ENCODE measurements at places on chromosomes 11 and 22.

DNA sequence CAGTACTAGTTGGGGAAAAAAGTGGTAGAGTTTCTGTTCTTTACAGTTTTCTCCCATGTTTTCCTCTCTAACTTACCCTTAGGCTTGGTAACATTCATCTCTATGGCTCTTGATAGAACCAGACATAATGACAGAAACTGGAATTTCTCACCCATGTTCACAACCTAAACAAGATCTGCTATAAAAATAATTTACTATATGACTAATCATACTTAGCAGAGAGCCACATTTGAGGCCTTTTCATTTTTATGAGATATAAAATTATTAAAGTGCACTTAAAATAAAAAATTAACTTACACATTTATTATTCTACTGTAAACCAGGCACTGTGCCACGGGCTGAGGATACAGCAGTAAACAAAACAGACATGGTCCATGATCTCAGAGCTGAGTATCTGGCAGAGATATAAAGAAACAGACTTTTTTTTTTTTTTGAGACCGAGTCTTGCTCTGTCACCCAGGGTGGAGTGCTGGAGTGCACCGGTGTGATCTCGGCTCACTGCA is 98.1 kb downstream of the GAB2 start:
- DNase-seq = no peak

GRCh38 chr11:6234387-6235107 is at the start of gene FHIP1B:
FHIP1B (minus strand) TSS chr11:6234636; CDS start chr11:6224516, 10,120 bp downstream.
- peak; percentile 96 for DNase-seq

GRCh38 chr22:31235081-31235480 is 23.0 kb downstream of the LIMK2 start:
- no peak for DNase-seq

- no peak for DNase-seq
Observed at GRCh38 chr11:130638033-130638432, 189.6 kb downstream of the ADAMTS15 start.

- DNase-seq = no peak
Observed at GRCh38 chr11:80255021-80255420, 814.2 kb upstream of the TENM4 start.

DNA sequence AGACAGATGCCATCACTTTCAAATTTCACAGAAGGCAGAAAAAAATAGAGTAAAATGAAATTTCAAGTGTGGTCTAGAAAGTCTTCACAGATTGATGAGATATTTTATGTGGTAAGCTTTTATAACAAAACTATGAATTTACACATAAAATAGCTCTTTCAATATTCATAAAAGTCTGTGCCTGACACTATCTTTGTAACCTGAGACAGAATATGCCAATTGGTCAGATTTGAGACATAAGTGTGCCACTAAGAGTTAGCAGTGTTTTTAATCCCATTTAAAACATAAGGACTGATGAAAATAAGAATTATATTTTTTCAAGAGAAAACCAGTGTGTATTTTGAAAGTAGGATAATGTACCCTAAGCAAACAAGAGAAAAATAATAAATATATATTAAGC is 769.5 kb upstream of the LUZP2 start:
- no peak for DNase-seq

DNA sequence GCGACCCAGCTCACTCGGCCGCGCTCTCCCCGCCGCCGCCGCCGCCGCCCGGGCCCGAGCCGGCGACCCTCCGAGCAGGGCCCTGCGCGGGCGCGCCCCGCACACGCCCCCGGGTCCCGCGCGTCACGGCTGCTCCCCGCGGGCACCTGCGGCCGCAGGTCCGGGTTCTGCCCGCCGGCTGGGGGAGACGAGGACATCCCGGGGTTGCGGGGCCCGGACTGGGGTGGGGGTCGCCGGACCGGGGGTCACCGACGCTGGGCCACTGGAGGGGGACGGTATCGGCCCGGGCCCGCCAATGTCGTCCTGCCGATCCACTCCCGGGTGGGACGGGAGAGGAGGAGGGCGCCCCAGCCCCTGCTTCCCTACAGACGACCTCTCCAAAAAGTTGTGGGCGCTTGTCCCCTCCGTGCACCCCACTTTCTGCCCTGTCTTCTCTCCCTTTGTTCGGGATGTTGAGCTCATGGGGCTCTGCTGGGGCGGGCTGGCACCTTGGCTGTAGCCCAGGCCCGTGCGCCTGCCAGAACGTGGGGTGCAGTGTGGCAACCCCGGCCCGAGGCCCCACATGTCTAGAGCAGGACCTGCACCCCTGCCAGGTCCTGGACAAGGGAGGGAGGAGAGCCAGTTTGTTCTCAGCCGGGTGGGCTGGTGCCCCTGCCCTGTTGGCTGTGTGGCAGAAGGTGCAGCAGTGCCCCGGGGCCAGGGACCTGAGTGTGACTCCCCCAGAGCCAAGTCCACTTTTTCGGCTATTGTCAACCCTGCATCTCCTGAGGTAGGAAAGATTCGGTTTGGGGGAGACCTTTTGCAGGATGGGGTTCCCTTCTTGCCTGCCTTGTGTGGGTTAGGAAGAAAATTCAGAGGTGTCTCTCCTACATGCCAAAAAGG is 40.2 kb upstream of the CELSR1 start:
- DNase-seq = no peak

DNA sequence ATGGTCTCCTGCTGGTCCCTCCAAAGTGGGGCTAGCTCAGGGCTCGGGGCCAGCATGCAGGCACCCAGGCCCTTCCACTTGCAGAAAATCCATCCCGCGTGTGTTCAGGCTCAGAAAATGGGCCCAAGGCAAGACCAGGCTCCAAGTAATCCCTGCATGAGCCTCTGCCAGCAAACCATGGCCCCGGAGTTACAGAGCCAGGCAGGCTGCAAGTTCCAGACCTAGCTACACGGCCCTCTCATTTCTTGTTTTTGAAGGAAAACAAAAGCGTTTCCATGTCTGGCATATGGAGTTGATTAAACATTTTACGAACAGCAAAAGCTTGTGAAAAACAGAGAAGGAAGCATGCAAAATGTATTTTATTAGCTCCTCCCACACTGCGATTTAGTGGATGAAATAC is 29.7 kb downstream of the KIAA0930 start:
- no peak for DNase-seq

- DNase-seq = no peak
Observed at GRCh38 chr11:33734441-33735270, 1.6 kb downstream of the CD59 start.

DNA sequence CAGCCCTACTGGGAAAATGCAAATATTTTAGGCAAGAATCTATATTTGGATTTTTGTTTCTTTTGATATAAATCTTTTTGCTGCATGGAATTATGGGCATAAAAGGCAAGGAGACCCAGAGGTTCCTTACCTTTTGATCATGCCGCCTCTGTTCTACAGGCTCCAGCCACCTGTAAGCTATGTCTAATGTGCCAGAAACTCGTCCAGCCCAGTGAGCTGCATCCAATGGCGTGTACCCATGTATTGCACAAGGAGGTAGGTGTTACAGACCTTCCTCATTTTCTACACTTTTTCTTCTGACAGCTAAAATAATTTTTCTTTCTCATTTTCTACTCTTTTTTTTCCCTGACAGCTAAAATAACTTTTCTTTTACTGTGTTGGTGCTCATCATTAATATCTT is 8.2 kb upstream of the BACE1-AS start:
- DNase-seq = no peak

Data from activated CD4-positive, CD25-positive, alpha-beta regulatory T cell (primary cell).